ENCODE measurements at places on chromosomes 5 and 9.

GRCh38 chr5:94782383-94782782 is 163.9 kb downstream of the SLF1 start:
- DNase-seq, result no peak

DNA sequence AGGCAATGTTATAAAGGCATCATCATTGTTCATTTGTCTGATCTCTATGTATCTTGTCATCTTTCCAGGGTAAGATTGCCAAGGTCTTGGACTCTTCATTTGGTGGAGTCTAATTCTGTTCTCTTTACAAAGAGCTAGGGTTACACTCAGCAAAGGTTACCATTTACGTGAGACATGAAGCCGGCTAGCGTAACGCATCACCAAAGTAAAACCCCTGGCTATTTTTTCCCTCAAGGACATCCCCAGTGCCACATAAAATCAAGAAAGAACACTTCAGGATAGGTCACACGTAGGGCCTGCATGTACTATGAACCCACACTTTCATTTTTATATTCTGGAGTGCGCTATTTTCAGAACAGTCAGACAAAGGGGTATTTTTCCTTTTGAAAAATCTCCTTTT is 20.0 kb upstream of the MYOT start:
- DNase-seq, result no peak

DNA sequence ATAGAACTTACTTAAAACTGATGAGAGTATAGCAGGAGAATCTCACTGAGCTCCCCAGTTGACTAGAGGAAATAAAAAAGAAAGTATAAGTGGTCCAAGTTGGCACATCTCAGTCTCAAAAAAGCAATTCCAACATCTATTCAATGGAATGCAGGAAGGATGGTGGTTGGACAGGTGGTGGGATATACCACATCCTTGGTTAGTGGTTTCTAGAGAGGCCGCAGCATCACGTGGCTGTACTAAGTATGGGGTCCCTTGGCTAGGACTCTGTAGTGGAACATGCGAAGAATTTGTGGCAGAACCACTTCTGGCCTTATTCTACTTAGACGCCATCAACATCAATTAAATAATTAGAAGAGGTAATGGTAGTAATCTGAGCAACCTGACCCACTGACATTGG is 232.4 kb downstream of the SAXO1 start:
- DNase-seq, result no peak

GRCh38 chr5:9559965-9560364 is 14.1 kb upstream of the SEMA5A start:
- DNase-seq, result no peak

- no peak for DNase-seq
Measured at GRCh38 chr5:133227082-133227481, 175.3 kb downstream of the HSPA4 start.

- DNase-seq, result no peak
Measured at GRCh38 chr9:136759001-136759400, 958 bp upstream of the LCN8 start.

- DNase-seq, result no peak
Measured at GRCh38 chr9:30722065-30722464, 1662.4 kb upstream of the ACO1 start.

DNA sequence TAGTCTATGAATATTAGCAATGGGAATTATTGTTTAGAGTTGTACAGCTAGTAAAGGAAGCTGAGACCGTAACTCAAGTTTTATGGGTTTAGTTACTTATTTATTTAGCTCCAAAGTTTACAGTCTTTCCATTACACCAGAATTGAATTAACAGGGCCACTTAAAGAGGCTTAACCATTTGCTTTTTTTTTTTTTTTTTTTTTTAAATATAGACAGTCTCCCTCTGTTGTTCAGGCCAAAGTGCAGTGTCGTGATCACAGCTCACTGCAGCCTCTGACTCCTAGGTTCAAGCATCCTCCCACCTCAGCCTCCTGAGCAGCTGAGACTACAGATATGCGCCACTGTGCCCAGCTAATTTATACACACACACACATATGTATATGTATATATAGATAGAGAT is 1.4 kb upstream of the TTC1 start:
- no peak for DNase-seq

DNA sequence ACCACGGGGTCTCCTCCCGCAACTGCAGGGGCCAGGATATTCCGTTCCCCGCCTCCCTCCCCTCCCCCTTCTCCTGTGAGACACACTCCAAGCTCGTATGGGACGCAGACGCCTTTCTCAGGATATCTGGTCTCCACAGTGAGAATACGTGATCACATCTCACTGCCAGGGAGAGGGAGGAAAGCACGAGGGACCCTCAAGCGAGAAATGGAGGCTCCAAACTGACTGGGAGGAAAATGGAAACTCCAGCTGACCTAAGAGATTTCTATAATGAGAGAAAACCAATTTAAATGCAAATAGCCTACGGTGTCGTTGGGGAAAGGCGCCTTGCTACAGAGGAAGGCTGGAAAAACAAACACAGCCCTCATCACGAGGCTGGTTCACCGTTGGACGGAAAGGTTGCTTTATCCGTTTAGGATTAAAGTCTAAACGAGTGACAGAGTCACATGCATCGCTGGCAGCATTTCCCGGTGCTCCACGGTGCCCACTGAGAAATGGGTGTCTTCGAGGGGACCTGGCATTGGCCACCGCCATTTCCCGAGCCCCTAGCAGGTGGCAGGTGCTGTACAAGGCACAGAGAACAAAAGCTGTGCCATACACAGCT is 116.9 kb upstream of the CPEB4 start:
- no peak for DNase-seq

- no peak for DNase-seq
Measured at GRCh38 chr9:97943308-97943855, 5.4 kb upstream of the HEMGN start.

DNA sequence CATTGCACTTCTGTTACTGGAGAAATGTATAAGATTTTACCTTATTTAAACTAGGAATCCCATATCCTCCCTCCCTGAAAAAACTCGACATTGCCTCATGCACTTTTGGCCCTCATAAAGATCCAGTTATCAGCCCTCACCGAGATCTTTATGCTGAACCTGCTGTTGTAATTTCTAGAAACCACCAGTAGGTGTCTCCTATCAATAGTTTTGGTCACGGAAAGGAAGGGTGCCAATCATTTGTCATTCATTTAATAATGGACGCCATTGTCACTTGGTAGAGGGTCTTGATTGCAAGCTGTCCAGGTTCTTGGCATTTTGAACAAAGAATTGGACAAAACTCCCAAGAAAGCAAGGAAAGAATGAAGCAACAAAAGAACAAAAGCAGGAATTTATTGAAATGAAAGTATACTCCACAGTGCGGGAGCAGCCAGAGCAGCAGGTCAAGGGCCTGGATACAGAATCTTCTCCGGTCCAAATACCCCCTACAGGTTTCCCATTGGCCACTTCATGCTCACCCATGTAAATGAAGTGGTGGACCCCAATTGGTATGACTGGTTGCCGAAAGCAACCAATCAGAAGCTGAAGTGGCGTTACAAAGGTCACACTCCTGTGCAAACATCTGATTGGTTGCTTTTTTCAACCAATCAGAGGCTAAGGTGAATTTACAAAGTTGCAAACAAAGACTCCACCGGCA is 524.3 kb downstream of the PSAT1 start:
- DNase-seq, result peak; percentile 6

DNA sequence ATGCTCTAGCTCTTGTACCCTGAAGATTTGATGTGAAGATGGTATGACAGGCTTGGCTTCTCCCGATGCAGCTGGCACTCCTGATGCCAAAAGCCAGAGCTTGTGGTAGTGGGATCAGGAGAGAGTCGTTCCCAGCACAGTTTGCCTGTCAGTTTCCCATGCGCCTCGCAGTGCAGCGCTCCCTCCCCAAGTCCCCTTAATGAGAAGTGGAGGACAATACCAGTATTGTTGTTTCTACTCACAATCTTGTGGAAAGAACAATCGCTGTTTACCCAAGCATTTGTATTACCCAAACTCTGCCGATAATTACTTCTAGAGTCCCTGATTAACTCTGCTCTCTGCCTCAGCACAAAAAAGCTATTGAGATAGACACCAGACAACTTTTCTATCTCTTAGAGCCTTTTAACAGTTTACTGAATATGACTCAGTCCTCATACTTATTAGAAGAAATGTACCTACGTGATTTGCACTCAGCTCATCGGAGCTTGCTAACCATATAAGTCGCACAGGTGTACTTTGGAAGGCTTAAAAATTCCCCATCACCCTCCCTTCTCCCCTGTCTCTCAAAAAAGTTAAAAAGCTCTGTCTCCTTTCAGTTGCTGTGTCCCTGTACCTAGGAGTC is 283.2 kb upstream of the TMEM161B start:
- no peak for DNase-seq

GRCh38 chr9:113598883-113599282 is 135.4 kb downstream of the RGS3 start:
- no peak for DNase-seq

DNA sequence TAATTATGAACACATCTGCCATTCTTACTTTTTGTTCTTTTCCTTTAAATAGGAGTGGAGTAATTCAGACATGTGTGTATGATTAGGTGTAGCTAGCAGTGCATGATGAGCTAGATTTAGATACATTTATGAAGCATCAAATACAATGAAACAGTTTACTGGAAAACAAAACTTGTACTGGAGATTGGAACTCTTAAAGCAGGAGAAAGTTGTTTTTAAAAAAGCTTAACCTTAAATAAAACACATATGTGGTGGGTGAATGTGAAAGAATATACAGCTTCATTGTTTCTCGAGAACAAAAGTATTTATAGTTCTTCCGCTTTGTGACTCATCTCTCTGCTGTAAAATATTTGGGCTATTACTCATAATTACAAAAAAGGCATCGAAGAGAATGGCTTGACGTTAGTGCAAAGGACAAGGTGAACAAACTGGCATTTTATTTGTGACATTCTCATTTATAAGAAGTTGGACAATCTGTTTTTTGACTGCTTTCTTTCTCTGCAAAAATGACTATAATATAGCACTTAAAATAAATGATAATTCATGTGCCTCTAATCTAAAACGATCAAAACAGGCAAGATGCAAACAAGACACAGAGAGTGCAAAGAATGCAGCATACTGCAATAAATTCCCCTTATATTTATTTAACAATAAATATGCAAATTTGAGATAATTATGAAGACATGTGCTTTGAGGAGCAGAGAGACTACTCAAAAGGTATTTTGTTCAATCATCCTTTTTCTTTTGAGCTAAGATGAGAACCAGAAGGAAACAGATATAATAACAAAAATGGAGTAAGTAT is 478.8 kb downstream of the CETN3 start:
- DNase-seq, result no peak

GRCh38 chr9:94287877-94288513 is 28.9 kb downstream of the ZNF169 start:
- no peak for DNase-seq

GRCh38 chr5:90096415-90097081 is 313.0 kb downstream of the CETN3 start:
- no peak for DNase-seq

DNA sequence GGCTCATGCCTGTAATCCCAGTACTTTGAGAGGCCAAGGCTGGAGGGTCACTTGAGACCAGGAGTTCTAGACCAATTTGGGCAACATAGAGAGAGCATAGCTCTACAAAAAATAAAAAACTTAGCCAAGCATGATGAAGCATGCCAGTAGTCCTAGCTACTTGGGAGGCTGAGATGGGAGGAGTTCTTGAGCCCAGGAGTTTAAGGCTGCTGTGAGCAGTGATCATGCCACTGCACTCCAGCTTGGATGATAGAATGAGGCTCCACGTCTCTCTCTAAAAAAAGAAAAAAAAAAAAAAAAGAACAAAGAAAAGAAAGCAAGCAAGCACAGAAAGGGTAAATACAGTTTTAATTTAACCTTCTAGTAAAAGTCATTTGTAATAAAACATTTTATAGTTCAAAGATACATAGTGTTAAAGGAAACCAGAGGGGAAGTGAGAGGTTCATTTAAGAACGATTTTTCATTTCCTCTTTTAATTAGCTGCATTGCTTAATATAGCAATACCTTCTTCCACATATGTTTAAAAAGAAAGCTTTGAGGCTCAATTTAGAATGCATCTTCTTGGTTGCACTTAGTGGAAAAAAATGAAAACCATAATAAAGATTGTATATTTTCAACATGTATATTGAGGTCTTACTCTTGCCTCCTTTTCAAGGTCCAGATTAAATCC is 14.9 kb downstream of the GAPT start:
- no peak for DNase-seq

DNA sequence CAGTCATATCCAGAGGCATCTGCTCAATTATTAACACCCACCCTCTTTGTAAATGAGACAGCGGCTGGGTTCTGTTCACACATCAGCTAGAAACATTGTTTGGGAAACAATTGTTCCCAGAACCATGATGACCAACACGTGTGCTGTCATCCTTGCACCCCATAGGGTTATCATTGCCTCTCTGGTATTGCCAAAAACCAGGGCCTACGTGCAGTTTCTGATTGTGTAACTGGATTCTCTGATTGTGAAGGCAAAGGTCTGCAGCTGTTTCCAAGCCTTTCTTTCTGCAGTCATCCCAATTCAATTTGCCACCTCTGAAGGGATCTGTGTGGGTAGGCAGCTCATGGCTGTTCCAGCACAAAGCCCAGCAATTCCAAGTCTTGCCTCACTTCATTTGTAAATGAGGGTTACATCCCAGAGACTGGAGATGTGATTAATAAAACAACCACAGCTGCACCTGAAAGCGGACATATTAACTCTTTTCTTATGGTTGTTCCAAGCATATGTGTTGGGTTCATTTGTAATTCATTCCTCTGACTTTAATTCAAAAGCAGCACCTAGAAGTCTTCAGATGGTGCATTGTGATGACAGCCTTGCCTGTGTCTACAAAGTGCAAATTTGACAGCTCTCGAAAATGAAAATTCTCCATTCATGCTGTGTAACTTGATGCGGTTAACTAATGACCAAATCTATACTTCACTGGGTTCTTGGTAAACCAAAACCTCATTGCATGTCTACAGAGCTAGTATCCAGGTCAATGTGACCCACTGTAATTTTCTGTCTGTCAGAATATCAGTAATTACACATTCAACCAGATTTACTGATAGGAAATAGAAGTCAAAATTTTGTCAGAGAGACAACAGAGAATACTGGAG is 66.6 kb downstream of the YIPF5 start:
- DNase-seq, result no peak

GRCh38 chr5:56161439-56161823 is 71.7 kb downstream of the ANKRD55 start:
- DNase-seq, result no peak

GRCh38 chr5:61525512-61526206 is 193.6 kb downstream of the ZSWIM6 start:
- no peak for DNase-seq

Data from central memory CD4-positive, alpha-beta T cell (primary cell).